ENCODE measurements at places on chromosomes 6 and 20.

GRCh38 chr6:16659466-16660156 is 101.6 kb downstream of the ATXN1 start:
- DNase-seq, result no peak

DNA sequence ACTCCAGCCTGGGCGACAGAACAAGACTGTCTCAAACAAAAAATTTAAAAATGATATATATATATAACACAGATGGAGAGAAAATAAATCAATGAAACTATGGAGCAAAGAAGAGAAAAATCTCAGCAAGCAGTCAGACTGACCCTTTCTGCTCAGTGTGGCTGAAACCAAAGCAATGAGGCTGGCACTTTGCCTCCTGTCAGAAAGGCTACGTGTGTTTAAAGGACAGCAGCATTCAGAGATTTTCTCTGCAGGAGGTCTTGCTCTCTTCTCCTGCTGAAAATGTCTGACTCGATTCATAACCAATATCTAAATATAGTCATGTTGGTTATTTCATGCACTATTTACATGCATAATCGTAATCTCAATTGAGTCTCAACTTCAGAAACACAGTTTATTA is 527.0 kb upstream of the JARID2 start:
- DNase-seq, result peak; percentile 30

DNA sequence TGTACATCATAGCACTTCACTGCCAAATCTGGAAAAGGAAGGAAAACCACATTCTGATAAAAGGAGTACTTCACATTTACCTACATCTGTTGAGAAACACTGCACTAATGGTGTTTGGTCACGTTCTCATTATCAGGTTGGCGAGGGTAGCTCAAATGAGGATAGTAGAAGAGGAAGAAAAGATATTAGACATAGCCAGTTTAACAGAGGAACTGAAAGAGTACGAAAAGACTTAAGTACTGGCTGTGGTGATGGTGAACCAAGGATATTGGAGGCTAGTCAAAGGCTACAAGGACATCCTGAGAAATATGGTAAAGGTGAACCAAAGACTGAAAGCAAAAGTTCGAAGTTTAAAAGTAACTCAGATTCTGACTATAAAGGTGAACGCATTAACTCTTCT is 32.0 kb upstream of the GJA10 start:
- DNase-seq, result no peak

GRCh38 chr6:48116699-48117645 is 6.0 kb upstream of the PTCHD4 start:
- DNase-seq, result no peak

DNA sequence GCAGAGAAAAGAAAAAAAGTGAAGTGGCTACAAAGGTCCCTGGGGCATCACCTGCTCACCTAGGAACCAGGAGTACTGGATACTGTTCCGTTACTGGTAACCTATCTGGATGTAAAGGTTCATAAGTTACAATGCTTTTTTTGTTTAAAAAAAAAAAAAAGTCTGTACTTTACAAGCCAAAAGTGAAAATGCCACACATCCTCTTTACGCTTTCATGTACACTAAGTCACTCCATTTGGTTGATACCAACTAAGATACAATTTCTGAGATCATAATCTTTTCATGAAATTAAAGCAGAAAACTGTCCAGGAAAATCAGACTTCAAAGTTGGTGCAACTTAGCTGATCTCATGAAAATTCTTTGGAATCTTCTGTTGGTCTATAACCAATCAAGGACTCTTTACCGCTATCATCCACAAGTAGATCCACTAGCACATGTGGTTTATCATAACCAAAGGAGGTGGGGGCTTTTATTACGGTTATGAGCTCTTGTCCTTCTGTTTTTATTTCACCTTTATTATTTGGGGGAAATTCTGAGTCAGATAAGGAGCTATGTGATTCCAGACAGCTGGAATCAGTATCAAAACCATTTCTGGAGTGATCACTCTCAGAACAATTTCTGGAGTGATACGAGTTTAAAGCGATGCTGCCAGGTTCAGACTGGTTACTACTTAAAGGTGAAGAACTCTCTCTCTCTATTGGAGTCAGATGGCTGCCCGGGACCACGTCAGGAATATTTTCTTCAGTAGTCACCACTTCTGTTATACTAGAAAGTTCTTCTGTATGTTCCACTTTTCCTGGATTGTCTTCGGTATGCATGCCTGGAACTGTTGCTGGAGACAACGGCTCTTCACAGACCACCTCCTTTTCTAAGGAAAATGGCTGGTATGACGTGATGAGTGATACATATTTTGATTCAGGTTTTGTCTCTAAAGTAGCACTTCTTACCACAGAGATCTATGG is 21.2 kb downstream of the IFNGR1 start:
- DNase-seq, result no peak
